Iris pigment epithelial cell (primary cell): ENCODE measurements at places on chromosomes 3 and 15.

- DNase-seq: peak; percentile 25
Measured at GRCh38 chr3:72951259-72951722, 45.3 kb upstream of the PPP4R2 start.

- peak; percentile 37 for DNase-seq
Measured at GRCh38 chr3:197030379-197031314, 1.0 kb upstream of the MELTF start.

GRCh38 chr15:28026221-28026620, 72.9 kb downstream of the OCA2 start:
- no peak for DNase-seq

- DNase-seq: no peak
Measured at GRCh38 chr15:65042776-65043327, 2.3 kb upstream of the SLC51B start.

DNA sequence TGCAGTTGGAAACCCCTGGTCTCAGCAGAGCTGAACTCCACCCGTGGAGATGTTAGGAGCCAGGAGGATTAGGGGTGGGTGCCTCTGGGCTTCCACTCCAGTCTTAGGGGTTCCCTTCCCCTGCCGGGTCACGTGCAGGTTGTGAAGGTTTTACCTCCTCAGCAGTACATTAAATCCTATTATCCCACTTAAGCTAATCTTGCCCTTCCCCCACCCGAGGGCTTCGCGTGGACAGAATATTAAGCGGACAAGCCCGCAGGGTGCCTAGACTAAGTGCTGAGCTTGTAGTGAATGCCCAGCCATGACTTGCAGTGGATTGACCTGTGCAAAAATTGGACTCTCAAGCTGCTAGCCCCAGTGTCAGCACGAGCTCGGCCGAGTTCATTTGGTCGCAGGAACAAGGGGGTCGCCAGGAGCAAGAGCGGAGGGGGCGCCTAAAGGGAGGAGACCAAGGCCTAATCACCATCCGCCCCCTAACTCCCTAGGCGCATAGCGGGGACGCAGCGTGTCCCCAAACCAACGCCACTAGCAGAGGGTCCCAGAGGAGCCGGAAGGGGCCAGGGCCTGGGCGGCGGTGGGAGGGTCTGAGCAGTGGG, 498 bp upstream of the SEMA4B start:
- DNase-seq: no peak

DNA sequence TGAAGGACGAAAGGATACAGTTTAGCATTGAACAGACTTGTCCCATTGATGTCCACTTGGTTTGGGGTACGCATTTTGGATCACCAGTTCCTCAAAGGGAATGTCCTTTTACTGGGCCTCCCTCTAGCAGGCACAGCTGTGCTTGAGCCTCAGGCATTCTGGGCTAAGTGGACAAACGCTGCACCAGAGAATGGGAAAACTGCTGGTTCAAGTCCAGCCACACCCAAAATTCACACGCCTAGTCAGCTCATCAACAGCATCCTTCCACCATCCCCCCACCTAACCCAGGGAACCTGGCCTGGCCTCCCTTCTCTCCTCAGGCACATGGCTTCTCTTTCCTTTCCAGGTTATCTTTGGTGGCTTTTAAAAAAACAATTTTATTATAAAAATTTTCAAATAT, 59.1 kb upstream of the ALDH1A3 start:
- no peak for DNase-seq

GRCh38 chr3:64467255-64467944, 220.4 kb downstream of the ADAMTS9 start:
- DNase-seq: no peak
